Activated CD8-positive, alpha-beta memory T cell treated with anti-CD3 and anti-CD28 coated beads for 4 hours (primary cell): ENCODE measurements at places on chromosomes 2 and 18.

DNA sequence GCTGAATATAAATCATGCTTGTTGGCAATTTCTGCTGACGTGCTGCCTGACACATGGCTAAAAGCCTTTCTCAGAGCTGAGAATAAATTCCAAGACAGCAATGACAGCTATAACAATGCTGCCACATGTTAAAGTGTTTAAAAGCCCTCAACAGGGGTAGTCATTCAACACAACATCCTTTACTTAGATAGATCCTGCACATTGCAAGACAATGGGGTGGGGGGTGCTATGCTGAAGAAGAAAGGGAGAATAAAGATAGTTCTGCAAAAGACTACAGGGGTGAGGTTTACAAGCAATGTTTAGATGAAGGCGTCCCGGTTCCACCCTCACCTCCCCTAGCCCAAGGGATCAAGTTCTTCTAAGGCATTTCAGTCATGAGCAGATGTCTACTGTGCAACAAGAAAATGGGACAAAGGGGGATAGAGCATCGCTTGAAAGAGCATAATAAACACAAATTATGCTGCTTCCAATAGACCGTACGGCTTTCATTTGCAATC is 291.0 kb upstream of the ACVR2A start:
- DNase-seq = no peak

- no peak for DNase-seq
These were observed 61.3 kb downstream of the CUL3 start for GRCh38 chr2:224523626-224524577.

GRCh38 chr2:219901155-219901554 is 273.7 kb downstream of the SLC4A3 start:
- no peak for DNase-seq

DNA sequence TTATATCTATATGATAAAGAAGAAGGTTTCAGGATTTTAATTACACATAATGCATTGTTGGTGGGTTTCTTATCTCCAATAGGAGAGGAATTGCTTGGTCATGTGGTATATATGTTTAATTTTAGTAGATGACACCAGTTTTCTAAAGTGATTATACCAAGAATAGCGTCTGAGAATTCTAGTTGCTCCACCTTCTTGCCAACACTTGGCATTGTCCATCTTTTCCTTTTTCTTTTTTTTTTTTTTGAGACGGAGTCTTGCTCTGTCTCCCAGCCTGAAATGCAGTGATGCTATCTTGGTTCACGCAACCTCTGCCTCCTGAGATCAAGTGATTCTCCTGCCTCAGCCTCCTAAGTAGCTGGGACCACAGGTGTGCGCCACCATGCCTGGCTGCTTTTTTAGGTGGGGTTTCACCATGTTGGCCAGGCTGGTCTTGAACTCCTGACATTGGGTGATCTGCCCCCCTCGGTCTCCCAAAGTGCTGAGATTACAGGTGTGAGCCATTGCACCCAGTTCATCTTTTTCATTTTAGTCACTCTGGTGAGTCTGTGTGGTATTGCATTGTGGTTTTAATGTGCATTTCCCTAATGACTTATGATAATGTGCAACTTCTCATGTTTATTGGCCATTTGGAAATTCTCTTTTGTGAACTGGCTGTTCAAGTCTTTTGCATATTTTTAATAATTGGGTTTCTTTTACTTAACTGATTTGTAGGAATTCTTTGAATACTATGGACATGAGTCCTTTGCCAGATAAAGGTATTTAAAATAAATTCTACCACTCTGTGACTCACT is 37.3 kb upstream of the ZNF512 start:
- no peak for DNase-seq

- DNase-seq = peak; percentile 40
These were observed 49.2 kb downstream of the SIGLEC15 start for GRCh38 chr18:45874491-45875184.

DNA sequence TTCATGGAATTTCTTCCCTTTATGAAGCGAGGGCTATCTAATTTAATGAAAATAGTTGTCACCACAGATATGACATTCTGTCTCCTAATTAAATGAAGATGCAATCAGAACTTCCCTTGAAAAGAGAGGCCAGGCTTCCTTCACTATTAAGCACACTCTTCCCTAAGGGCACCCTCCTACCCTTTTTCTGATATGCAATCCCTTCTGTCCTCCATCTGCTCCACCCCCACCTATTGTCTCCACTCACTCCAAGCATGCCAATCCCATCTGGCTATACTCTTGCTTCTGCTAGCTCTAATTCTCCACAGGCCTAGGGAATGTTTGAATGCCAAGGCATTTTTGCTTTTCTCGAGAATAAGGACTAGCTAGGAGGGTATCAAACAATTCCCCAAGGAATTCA is 818.4 kb upstream of the FSHR start:
- DNase-seq = no peak

- DNase-seq = no peak
These were observed 201.2 kb upstream of the CDH20 start for GRCh38 chr18:61132031-61132430.

DNA sequence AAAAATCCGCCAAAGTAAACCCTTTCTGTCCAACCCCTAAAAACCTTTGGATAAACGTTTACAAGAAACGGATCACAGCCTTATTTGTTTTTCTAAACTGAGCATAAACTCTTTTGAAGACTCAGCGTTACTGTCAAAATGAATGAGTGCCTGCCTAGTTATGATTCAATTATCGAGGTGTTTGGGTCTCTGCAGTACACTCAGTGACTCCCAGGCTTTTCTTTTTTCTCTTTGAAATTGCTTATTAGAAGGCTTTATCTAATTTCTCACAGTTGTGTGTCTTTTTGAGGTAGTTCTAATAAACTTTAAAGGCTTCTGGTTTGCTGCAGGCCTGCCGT is 663 bp downstream of the RHBDD1 start:
- no peak for DNase-seq

DNA sequence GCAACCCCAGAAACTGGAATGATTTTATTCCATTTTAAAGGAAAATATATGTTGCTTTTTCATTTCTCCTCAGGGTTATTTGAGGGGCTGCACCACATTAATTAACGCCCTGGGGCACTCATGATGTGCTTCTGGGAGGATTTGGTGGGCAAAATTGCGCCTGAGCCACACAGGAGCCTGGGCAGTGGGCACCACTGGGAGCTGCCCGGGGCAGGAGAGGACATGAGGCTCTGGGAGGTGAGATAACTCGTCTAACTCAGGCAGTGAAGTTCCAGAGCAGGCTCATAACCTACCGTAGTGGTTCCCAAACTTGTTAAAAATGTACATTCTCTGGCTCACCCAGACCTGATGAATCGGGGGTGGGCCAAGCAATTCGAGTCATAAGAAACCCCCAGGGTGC is 68.3 kb downstream of the EDAR start:
- no peak for DNase-seq

DNA sequence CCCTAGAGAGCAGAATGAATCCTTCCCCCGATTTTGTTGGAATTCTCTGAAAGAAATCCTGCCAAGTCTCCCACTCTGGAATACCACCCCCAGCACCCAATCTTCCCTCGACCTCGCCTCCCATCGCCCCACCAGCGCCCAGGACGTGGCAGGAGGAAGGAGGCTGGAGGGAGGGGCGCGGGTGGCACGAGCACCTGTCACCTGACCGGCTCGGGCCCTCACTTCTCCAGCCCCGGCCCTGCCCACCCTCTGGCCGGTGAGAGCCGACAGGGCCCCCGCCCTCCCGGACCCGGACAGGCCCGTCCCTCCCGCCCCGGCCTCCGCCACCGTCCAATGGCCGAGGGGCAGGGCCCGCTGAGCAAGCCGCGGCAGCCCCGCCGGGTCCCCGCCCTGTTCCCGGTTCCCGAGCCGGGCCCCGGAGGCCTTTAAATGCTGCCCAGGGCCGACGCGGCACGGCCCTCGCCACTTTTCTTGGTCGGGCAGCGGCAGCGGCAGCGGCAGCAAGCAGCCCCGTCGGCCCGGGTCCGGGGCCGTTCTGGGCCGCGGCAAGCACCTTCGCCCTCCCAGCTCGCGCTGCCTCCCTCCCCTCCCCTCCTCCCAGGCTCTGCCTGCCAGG is at the start of gene LGALSL:
LGALSL (plus strand) TSS at position 393 of the 616 bp plus-strand sequence. CDS start 384 bp downstream, outside the sequence.
- no peak for DNase-seq

- DNase-seq = no peak
These were observed 291.2 kb downstream of the MYT1L start for GRCh38 chr2:2039826-2040225.

DNA sequence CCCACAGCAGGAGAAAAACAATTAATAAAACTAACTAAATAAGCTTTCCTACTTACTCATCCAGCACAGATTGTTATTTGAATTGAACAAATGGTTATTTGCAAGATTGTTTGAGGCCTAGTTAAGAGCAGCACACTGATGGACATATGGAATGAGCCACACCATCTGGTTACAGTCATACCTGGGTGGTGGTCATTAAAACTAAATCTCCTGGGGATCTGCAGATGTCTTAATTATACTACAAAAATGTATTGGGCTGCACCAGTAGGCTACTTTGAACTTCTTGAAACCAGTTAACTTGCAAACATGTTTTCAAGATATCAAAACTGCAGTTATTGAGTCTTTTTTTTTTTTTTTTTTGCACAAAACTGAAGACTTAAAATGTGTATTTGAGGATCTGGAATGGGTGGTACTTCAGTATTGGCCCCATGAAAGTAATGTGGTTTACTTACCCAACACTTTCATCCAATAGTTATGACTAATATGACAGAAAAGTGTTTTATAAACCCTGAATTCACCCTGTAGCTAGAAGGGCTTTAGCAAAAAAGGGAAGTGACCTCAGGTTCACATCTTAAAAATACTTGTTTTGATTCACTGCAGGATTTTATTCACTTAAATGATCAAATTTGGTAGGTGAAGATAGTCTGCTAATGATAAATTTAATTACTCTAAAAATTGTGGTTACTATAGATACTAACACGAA is 10.8 kb downstream of the AGFG1 start:
- DNase-seq = no peak

DNA sequence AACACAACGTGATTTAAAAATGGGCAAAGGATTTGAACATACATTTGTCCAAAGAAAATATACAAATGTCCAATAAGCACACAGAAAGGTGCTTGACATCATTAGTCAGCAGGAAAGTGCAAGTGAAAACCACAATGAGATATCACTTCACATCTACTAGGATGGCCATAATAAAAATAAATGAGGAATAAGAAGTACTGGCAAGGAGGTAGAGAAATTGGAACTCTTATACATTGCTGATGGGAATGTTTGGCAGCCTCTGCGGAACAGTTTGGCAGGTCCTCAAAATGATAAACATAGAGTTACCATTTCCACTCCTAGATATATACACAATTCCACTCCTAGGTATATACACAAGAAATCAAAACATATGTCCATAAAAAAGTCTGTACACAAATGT is 51.0 kb upstream of the PGAP1 start:
- no peak for DNase-seq

GRCh38 chr2:39647104-39647765 is 18.5 kb upstream of the TMEM178A start:
- DNase-seq = no peak

- no peak for DNase-seq
These were observed 80.0 kb upstream of the CPO start for GRCh38 chr2:206859330-206859739.

DNA sequence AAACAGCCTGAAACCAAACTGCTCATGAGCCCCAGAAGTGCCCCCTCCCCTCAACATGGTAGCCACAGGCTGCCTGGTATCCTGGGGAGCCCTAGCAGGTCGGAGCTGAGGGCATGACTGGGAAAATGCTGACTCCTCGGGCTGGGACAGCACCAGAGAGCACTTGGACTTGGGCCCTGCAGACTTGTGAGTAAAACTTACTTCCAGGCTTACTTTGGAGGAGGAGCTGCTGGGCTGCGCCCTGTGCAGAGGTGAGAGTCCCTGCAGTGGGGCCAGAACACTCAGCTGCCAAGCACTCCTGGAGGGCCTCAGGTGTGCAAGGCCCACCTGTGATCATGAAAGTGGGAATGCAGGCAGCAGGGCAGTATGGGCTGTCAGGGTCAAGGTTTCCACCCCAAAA is 119.4 kb downstream of the SEPTIN10 start:
- no peak for DNase-seq

GRCh38 chr2:216339456-216340279 is 32.6 kb downstream of the MARCHF4 start:
- no peak for DNase-seq

DNA sequence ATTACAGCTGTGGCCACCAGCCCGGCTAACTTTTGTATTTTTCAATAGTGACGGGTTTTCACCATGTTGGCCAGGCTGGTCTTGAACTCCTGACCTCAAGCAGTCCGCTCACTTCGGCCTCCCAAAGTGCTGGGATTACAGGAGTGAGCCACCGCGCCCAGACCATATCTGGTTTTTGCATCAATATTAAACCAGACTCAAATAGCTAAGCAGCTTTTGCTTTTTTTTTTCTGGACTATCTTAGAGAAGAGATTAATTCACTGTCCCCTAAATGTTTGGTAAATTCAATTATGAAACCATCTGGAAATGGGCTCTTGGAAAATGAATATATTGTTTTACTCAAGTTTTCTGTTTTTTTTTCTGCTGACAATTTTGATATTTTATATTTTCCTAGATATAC is 183.7 kb downstream of the DOK6 start:
- DNase-seq = no peak

DNA sequence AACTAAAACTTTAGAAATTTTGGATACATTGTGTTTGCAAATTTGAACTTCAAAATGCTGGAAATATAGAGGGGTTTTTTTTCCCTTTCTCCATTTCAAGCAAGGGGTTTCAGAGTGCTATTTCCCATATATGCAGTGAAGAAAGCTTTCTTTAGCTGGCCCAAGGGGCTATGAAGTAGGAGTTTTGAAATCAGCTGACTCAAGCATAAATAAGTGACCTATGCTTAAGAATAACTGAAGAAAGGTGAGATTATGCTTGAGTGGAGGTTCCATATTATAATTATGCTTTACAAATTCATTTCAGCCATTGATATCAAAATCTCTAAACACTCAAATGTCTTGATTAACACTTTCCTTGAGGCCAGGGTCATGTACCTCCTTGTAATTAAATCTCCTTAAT is 51.0 kb upstream of the RBBP8 start:
- DNase-seq = no peak

DNA sequence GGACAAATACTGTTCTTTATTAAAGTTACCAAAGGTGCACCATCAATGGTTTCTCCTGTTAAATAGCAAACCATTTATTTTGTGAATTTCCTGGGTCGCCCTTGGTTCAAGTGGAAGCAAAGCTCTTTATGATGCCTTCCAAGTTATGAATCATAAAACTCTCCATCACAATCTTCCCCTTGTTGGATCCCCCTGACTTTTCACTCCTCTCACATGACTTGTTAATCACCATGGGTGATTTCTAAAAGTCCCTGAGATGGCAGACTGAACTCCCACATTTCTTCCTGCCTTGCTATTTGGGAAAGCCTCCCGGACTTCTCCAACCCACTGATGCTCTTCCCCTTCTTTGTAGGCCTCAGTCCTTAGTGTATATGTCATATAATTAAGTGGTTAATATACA is 176.0 kb downstream of the THADA start:
- no peak for DNase-seq

DNA sequence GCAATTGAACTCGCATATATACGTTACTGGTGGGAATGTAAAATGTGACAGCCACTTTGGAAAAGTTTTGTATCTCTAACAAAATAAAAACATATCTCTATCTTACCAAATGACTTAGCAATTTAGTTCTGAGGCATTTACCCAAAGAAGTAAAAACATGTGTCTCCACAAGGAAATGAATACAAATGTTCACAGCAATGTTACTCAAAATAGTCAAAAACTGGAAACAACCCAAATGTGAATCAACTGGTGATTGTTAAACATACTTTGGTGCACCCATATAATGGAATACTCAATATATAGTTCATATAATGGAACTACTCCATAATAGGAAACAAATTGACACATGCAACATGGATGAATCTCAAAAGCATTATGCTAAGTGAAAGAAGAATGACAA is 70.4 kb upstream of the DNER start:
- no peak for DNase-seq

- no peak for DNase-seq
These were observed 37.3 kb downstream of the FHOD3 start for GRCh38 chr18:36334798-36335197.
